HepG2 (cell line): ENCODE measurements at places on chromosomes 3 and 15. TPM values are rescaled to one million over a fixed set of nuclear protein-coding genes. Genes with fewer than 3 reads are reported as not detected.

Gene IRAK2
- 13.1 and 15.3 TPM in 2 replicates for total RNA-seq

Gene FGF12
- total RNA-seq = not detected in 2 replicates

Gene FGF7
- not detected in 2 replicates for total RNA-seq

GRCh38 chr3:113536627-113537101 lies 4.3 kb downstream of the SIDT1 start:
- H3K36me3 ChIP-seq = no peaks in the 10 kb centered on the region
- H3K4me3 ChIP-seq = no peak overlapping the region
- no peak overlapping the region for H3K27ac ChIP-seq
- peaks cover 1% of the 10 kb centered on the region; the same call in 1 of the 2 replicates for H3K27me3 ChIP-seq
- no peak for DNase-seq
- peaks cover 16% of the 10 kb centered on the region for H3K4me1 ChIP-seq

- H3K36me3 ChIP-seq = no peaks in the 10 kb centered on the region
- H3K27ac ChIP-seq = no peak overlapping the region
Measured at GRCh38 chr15:99578809-99579208, 13.0 kb downstream of the MEF2A start.

GRCh38 chr3:21310891-21311290 lies 440.1 kb downstream of the ZNF385D start:
- no peaks in the 10 kb centered on the region for H3K36me3 ChIP-seq
- no peaks in the 10 kb centered on the region for H3K27me3 ChIP-seq
- H3K4me1 ChIP-seq = no peaks in the 10 kb centered on the region

DNA sequence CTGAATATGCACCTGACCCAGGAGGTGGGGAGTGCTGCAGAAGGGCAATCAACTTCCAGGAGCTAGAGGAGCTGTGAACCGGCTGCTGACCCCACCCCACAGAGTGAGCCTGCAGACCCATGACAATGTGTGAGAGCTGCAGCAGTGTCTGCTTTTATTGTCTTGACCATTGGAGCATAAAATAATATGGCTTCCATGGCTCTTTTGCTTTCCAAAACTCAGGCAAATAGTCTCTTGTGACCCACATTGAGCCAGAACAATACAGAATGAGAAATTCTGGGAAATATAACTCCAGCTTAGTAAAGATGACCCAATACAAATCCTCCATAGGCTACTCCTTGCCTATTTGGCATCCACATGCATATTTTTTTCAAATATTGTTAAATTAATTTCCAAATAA lies 309.6 kb downstream of the PYDC2 start:
- H3K27me3 ChIP-seq = no peaks in the 10 kb centered on the region
- no peak for DNase-seq
- H3K4me3 ChIP-seq = no peak overlapping the region
- H3K4me1 ChIP-seq = no peaks in the 10 kb centered on the region
- H3K36me3 ChIP-seq = no peaks in the 10 kb centered on the region
- H3K27ac ChIP-seq = no peak overlapping the region

DNA sequence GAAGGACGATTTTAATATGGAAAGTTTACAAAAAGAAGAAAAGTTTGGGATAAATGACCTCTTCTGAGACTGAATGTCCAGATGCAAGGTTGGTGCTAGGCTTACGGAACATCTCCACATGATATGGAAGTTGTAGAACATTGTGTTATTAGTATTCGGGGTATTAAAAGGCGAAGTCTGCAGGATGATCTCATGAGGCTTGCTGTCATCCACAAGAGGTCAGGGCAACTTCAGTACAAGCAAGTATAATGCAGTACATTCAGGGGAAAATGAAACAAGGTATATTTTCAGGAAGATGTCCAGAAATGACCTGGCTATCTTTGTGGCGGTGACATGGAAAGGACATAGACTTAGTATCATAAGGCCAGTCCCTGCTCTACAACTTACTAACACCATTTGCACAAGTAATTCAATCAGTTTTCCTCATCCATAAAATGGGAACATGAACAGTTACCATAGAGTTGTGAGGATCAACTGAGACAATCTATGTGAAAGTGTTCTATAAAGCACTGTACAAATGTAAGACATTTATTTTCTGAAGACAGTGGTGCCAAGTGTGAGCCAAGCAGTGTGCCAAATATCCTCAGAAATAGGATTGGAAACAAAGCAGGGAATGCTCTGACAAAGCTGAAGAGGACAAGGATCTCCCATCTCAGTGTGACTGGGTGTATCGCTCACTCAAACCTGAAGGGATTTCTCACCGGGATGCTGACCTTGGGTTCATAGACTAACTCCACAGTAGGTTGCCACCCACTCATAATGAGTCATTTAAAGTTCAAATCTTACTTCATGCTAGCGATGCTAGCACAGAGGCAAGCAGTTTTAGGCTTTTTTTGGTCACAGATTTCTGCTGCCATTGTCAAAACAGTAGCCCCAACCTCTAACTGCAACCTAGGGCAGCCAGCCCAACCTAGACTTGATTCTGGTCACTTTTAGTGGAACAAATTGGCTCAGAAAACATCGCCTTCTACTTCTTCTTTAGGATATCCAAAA lies 118.3 kb downstream of the TIGIT start:
- no peak overlapping the region for H3K4me3 ChIP-seq
- H3K27ac ChIP-seq = no peak overlapping the region
- H3K4me1 ChIP-seq = peaks cover 10% of the 10 kb centered on the region
- peak; percentile 47 for DNase-seq

- H3K4me1 ChIP-seq = peaks cover 36% of the 10 kb centered on the region
- no peaks in the 10 kb centered on the region for H3K27me3 ChIP-seq
- H3K4me3 ChIP-seq = no peak overlapping the region
- DNase-seq = no peak
- no peaks in the 10 kb centered on the region for H3K36me3 ChIP-seq
Measured at GRCh38 chr3:31275583-31275982, 257.1 kb upstream of the STT3B start.

GRCh38 chr3:53753518-53754183 lies 92.6 kb downstream of the CHDH start:
- H3K27me3 ChIP-seq = no peaks in the 10 kb centered on the region
- no peak overlapping the region for H3K4me3 ChIP-seq
- DNase-seq = no peak
- no peak overlapping the region for H3K27ac ChIP-seq
- no peaks in the 10 kb centered on the region for H3K36me3 ChIP-seq
- no peaks in the 10 kb centered on the region for H3K4me1 ChIP-seq

DNA sequence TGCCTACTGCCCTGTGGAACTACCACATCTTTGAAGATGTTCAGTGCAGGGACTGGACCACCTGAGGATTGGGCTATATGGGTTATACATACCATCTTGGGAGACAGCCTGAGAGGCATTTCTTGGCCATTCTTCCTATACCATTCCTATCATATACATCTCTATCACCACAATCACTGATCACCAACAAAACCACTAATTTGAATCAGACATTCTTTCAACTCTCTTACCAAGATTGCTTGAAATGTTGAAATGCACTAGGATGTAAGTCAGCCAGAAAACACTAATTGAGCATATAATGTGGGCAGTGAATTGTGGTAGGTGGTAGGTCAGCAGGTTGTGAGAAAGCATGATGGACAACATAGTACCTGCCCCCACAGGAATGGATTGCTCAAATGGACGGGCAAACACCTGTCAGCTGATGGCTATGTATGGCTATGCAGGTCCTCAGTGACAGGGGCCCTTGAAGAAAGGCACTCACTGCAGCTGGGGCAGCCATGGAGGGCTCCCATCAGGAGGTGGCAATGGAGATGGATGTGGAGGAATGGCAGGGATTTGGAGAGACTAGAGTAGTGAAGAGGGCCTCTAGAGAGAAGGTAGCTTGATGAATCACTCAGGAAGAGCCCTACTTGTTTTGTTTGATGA lies 49.1 kb downstream of the AMOTL2 start:
- H3K27me3 ChIP-seq = no peaks in the 10 kb centered on the region
- DNase-seq = no peak
- no peak overlapping the region for H3K4me3 ChIP-seq
- no peak overlapping the region for H3K27ac ChIP-seq
- H3K36me3 ChIP-seq = no peaks in the 10 kb centered on the region

GRCh38 chr3:56795097-56795828 lies 6.5 kb downstream of the ARHGEF3 start:
- H3K4me3 ChIP-seq = no peak overlapping the region
- H3K4me1 ChIP-seq = peaks cover 76% of the 10 kb centered on the region
- no peaks in the 10 kb centered on the region for H3K27me3 ChIP-seq

DNA sequence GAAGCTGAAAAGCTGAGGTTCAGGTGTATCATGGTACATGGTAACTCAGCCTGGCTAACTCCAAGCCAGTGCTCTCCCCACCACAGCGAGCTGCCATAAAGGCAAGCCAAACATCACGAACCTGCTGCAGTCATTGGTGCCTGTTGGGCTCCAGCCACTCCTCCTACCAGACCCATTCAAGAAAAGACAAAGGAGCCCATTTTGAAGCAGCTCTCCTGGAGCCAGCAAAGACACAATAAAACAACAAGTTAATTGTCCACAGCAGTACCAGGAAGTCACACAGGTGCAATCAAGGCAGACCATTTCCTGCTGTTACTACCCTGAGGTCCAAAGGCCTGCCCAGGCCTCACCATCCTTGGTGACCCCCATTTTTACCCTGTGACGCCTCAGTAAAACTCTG lies 77.6 kb downstream of the DAPK2 start:
- H3K4me3 ChIP-seq = no peak overlapping the region
- no peak overlapping the region for H3K27ac ChIP-seq
- peaks cover 9% of the 10 kb centered on the region for H3K4me1 ChIP-seq
- no peak for DNase-seq
- H3K36me3 ChIP-seq = no peaks in the 10 kb centered on the region
- H3K27me3 ChIP-seq = no peaks in the 10 kb centered on the region

- H3K4me3 ChIP-seq = no peak overlapping the region
- DNase-seq = no peak
- no peaks in the 10 kb centered on the region for H3K36me3 ChIP-seq
- no peaks in the 10 kb centered on the region for H3K4me1 ChIP-seq
Measured at GRCh38 chr15:33638453-33638852, 327.7 kb downstream of the RYR3 start.

DNA sequence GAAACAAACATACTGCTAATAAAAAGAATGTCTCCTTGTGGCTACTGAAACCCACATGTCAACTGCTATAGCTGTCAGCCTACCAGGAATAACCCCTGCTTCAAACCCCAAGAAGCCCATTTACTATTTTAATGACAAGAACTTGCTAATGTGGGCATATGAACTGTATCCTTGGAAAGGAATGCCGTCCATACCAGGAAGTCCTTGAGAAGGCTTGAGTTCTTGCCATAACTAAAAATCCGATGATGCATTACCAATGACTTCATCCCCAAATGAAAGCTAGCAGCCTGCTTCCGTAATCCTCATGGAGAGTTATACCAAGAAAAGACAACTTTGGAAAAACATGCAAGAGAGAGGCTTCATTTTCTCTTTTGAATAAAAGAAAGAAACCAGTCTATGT lies 34.8 kb downstream of the MINDY4B start:
- H3K27ac ChIP-seq = no peak overlapping the region
- no peaks in the 10 kb centered on the region for H3K4me1 ChIP-seq
- no peaks in the 10 kb centered on the region for H3K36me3 ChIP-seq
- peaks cover 13% of the 10 kb centered on the region; the same call in 1 of the 3 replicates for H3K27me3 ChIP-seq

DNA sequence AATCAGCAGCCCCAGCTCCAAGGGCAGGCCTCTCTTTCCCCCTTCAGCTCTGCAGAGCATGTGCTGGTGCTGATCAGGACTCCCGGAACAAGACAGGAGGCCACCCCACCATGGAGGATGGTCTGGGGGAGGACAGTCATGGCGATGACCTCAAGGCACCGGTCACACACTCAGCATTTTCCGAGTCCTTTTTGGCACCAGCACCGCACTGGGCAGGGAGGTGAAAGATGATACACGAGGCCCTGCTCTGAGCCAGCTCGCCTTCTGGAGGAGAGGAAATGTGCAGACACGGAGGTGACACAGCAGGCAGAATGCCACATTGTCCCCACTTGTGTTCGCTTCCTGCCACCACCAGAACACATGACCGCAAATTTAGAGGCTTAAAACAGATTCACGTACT lies 61.8 kb upstream of the SEC61A1 start:
- no peaks in the 10 kb centered on the region for H3K4me1 ChIP-seq
- H3K4me3 ChIP-seq = no peak overlapping the region
- no peak for DNase-seq
- no peaks in the 10 kb centered on the region for H3K27me3 ChIP-seq

- H3K4me3 ChIP-seq = no peak overlapping the region
- no peak overlapping the region for H3K27ac ChIP-seq
- no peaks in the 10 kb centered on the region for H3K27me3 ChIP-seq
- H3K4me1 ChIP-seq = no peaks in the 10 kb centered on the region
- no peak for DNase-seq
Measured at GRCh38 chr3:68860916-68861315, 71.4 kb downstream of the TAFA4 start.

DNA sequence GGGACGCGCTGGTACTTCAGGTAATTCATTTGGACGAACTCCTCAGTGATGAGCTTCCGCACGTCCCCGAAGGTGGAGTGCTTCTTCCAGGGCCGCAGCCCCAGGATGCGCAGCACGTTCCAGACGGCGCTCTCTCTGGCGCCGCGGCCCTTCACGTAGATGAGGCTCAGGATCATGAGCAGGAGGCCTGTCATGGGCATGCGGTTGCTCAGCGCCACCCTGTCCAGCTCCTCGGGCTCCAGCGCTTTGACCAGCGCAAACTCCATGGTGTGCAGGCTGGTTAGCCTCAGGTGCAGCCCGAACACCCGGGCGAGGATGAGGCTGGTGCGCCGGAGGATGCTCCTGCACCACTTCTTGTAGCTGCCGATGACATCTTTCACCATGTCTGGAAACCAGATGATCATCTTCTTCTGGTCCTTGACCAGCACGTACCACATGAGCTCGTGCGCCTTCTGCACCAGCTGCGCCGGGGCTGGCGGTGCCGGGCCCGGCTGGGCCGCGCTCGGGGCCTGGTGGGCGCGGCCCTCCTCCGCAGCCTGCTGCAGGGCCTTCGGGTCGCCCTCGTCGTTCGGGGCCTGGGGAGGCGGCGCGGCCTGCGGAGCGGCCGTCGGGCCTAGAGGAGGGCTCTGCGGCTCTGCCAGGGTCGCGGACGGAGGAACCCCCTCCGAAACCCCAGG lies 501 bp downstream of the NDN start:
- H3K27me3 ChIP-seq = no peaks in the 10 kb centered on the region
- peaks cover 34% of the 10 kb centered on the region for H3K4me1 ChIP-seq
- no peaks in the 10 kb centered on the region for H3K36me3 ChIP-seq
- H3K27ac ChIP-seq = no peak overlapping the region
- no peak for DNase-seq

GRCh38 chr15:48877630-48878595 lies at the start of gene EID1:
EID1 (plus strand) TSS chr15:48878134; CDS start chr15:48878177, 43 bp downstream.
- DNase-seq = peak; percentile 27
- no peaks in the 10 kb centered on the region for H3K27me3 ChIP-seq
- no peak within 1 kb of the TSS for H3K27ac ChIP-seq
- no peaks in the 10 kb centered on the region for H3K4me1 ChIP-seq

DNA sequence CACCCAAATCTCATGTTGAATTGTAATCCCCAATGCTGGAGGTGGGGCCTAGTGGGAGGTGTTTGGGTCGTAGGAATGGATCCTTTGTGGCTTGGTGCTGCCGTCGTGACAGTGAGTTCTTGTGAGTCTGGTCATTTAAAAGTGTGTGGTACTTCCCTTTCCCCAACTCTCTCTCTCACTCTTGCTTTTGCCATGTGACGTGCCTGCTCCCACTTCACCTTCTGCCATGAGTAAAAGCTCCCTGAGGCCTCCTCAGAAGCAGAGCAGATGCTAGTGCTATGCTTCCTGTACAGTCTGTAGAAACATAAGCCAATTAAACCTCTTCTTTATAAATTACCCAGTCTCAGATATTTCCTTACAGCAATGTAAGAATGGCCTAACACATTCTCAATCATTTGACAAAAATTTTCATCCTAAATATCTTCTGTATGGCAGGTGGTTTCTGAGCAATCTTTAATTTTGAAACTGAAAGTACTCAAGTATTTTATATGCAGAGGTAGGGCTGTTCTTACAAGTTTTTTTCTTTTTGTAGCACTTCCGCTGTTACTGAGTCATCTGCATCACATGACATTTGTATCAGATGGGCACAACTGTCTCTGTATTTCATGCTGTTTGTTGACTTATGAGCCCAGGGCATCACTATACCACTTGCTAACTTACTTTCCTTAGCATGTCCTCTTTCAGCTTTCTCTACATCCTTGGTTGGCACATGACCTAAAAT lies 8.8 kb downstream of the RPL39L start:
- no peak for DNase-seq
- H3K36me3 ChIP-seq = no peaks in the 10 kb centered on the region
- no peak overlapping the region for H3K27ac ChIP-seq
